ENCODE measurements at places on chromosomes 5 and 9. TPM values are rescaled to one million over a fixed set of nuclear protein-coding genes. Genes with fewer than 3 reads are reported as not detected.

Gene TMEM252
- total RNA-seq = not detected

Gene FOXD4L5
- total RNA-seq = under 0.01 TPM

DNA sequence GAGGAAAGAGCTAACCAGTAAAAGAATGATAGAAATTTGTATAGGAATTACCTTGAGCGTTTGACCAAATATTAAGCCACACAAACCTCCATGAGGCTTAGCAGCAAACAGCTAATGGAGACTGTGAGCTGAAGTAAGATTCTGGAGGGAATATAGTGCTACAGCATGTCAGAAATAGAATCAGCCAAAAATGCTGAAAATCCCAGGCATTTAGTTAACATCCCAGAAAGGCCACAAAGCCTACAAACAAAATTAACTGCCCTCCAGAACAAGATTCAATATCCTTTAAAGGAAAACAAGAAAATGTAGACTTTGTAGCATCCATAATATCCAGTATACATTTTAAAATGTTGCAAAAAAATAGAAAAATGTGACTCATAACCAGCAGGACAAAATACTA lies 257.8 kb upstream of the TUSC1 start:
- no peak overlapping the region for H3K27ac ChIP-seq
- no peaks in the 10 kb centered on the region for H3K4me1 ChIP-seq
- H3K36me3 ChIP-seq = no peaks in the 10 kb centered on the region
- H3K27me3 ChIP-seq = no peaks in the 10 kb centered on the region
- DNase-seq = peak; percentile 1

DNA sequence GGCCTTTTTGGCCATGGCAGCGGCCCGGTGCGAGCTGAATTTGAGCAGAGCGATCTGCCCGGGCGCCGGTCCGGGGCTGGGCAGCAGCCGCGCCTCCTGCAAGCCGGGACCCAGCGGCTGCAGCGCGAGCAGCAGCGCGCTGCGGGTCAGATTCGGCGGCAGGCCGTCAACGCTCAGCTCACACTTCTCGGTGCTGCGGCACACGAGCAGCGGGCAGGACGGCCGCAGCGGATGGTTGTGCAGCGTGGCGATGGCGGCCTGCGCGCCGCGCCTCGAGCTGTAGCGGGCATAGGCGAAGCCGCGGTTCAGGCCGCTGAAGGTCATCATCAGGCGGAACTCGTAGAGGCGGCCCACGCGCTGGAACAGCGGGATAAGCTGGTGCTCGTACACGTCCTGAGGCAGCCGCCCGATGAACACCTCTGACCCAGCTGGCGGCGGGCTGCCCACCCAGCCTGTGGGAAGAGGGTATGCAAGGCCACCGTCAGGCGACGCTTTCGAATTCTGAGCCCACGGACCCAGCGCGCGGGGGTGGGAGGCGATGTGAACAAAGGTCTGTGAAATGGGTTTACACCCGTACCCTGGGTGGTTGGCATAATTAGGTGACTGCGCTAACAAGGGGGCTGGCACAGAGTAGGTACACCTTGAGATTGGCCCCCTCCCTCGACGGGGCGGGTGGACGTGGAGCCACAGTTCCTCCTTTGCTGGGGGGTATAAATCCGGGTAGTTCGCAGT lies 755 bp downstream of the DND1 start:
- H3K27ac ChIP-seq = no peak overlapping the region
- peak overlapping the region; percentile 33 for H3K4me3 ChIP-seq
- H3K4me1 ChIP-seq = no peaks in the 10 kb centered on the region
- DNase-seq = peak; percentile 86
- H3K36me3 ChIP-seq = peaks cover 71% of the 10 kb centered on the region

DNA sequence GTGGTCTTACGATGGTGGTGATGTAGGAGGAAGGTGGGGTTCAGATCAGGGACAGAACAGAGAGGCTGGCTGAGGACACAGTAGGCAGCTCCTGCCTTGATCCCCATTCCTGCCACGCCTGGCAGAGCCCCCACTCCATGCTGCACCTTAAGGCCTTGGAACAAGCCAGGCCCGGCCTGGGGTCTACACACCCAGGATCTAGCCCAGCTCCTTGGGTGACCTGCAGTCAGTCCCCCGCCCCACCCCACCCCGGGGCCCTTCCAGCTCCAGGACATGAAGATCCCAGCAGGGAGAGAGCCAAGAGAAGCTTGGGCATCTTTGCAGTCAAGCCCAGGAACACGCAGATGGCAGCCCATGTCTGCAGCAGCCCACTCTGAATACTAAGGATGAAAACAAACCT lies 34.7 kb downstream of the WHRN start:
- no peaks in the 10 kb centered on the region for H3K27me3 ChIP-seq
- H3K36me3 ChIP-seq = no peaks in the 10 kb centered on the region
- H3K27ac ChIP-seq = no peak overlapping the region
- no peak overlapping the region for H3K4me3 ChIP-seq

- no peaks in the 10 kb centered on the region for H3K27me3 ChIP-seq
- H3K36me3 ChIP-seq = no peaks in the 10 kb centered on the region
- H3K27ac ChIP-seq = no peak overlapping the region
- peak; percentile 9 for DNase-seq
These were observed 43.4 kb downstream of the DUSP1 start for GRCh38 chr5:172727551-172727950.

DNA sequence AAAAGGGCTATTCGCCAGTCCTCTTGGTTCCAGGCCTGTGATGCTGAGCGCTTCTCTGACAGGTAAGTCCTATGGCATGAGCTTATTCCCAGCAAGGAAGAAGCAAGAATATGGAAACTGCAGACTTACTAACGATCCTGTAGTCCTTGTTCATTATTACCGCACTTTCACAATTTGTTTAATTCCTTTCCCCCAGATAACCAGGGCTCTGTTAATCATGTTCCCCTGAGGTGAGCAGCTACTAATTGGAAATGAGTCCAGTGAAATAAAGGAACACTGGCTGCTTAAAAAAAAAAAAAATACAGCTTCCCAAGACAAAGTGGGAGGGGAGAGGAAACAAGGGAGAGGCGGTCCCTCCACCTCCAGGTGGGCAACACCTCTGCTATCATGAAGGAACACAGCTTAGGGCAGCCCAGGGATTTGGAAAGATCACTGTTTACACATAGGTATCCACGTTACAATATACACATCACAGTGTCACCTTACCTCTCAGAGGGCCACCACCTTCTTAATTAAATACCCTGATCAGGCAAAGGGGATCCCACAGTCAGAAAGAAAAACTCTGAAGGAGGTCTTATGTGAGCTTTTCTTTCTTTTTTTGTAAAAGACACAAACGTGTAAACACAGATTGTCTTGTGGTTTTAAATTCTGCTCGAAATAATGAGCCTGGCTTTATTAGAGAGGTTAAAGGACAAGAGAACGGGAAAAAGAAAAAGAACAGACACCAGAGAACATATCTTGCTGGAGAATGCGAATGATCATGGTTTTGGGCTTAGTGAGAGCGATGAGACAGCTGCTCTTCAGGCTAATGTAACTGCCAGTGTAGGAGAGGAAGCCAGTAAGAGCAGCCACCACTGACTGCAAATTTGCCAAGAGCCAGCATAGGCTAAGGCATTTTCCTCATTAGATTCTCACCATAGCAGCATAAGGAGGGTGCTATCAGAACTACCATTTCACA lies 258.6 kb downstream of the CRB2 start:
- no peaks in the 10 kb centered on the region for H3K4me1 ChIP-seq
- DNase-seq = peak; percentile 32
- H3K36me3 ChIP-seq = no peaks in the 10 kb centered on the region
- H3K27ac ChIP-seq = no peak overlapping the region

- no peak overlapping the region for H3K27ac ChIP-seq
- H3K4me3 ChIP-seq = no peak overlapping the region
- H3K27me3 ChIP-seq = no peaks in the 10 kb centered on the region
- H3K36me3 ChIP-seq = no peaks in the 10 kb centered on the region
- DNase-seq = no peak
These were observed 244.7 kb downstream of the NPR3 start for GRCh38 chr5:32955814-32956213.

Measured in osteoblast (primary cell).